Vagina (tissue), 2 donors: ENCODE measurements at places on chromosomes 1 and 21. TPM values are rescaled to one million over a fixed set of nuclear protein-coding genes. Genes with fewer than 3 reads are reported as not detected.

The CASQ2 gene
- 3.2 TPM for total RNA-seq

The AMY1C gene
- not detected for total RNA-seq

GRCh38 chr1:67559222-67559700 is 125.7 kb upstream of the GADD45A start:
- no peak for DNase-seq

GRCh38 chr1:221335161-221336101 is 406.5 kb downstream of the DUSP10 start:
- DNase-seq = no peak

GRCh38 chr1:217090060-217090911 is 367.1 kb upstream of the ESRRG start:
- DNase-seq = no peak

The BSND gene
- not detected for total RNA-seq

- DNase-seq = no peak
Measured at GRCh38 chr1:8390707-8391106, 72.8 kb downstream of the SLC45A1 start.

DNA sequence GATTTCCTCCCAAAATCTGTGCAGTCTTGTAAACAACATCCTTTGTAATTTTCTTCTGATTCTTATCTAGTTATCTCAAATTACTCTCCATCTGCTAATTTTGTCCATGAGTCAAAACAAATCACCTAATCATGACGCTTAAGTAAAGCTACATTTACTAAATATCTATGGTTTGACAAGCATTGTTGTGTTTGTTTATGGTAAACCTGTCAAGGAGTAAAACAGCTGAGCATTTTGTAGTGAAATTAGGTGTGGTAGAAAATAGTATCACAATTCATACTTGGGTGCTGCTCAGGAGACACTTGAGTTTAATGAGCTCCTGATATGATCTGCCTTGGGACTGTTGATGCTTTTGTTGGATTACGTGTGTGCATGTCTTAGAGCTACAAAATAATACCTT is 11.6 kb downstream of the TIPRL start:
- no peak for DNase-seq

DNA sequence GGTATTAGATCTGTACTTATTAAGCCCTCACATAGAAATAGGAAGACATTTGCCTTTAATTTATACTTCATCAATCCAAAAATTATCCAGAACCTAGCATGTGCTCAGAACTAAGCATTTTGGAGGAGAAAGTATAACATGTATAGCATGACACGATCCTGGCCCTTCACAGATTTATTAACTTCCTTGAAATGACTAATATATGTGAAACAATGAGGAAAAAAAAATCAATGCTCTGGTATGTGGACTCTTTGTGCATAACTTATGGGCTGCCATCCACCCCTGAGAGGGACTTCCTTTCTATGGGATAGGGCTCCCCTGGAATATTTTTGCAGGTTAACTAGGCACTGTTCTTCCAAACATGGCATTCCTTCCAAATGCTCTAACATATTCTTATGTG is 36.6 kb downstream of the CCDC185 start:
- no peak for DNase-seq

- DNase-seq = no peak
Measured at GRCh38 chr1:30976143-30976542, 67.6 kb upstream of the SDC3 start.

The TMEM269 gene
- total RNA-seq = not detected
